Hindlimb muscle (tissue), 1 donor: ENCODE measurements at places on chromosomes 7 and 10.
A peak's percentile ranks its signal among the peaks of the same experiment; 100 is the strongest.

DNA sequence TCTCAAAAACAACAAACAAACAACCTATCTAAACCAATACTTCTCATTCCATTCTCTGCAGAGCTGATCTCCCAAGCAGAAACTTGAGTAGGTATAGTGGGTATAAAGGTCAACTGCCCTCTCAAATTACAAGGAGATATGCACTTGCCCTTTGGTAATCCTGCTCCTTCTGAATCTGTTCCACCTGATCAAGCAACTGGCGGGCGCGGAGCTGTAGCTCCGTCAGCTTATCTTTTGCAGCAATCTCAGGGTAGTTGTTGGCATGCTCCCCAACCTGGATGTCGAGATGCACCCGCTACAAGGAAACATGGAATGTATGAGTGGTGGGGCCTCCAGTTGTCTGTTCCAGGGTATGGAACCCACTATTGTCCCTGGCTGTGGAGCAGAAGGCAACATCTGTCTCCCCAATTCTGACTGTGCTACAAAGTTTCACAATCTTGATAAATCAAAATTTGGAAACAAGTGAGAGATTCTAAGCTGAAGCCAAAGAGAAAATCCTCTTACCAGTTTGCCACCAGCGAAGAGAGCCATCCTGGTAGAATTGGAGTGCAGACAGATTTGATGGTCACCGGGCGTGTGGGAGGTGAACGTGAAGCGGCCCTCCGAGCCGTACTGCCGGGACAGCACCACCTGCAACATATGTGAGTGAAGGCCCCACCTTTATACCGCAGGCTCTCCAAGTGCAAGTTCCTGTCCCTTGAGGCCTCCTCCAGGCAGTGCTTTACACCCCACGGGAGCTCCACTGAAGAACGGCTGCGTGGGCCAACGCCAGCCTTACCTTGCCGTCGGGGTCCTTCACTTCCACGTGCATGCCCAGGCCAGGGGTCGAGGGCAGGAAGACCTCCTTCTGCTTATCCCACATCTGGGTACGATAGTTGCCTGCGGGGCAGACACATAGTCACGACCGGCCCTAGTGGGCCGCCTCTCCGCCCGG lies 819 bp downstream of the TMED4 start:
- peak; percentile 16 for DNase-seq

DNA sequence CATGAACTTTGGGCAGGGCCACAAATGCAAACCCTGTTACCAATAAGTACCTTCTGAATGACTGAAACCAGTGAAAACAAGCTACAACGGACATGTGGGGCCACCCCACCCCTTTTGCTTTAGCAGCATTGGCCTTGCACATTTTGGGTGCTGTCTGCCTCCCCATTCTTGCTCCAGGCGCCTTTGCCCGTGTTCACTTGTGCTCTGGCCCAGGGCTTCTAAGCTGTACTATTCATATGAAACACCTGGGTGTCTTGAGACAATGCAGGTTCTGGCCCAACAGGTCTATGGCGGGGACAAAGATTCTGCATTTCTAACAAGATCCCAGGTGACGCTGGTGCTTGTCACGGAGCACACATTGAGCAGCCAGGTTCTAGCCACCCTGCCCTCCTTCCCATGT lies 96.5 kb upstream of the SDK1 start:
- DNase-seq: no peak

GRCh38 chr10:62734781-62735463 lies 69.6 kb upstream of the ADO start:
- DNase-seq: no peak

- DNase-seq: no peak
Observed at GRCh38 chr10:123327450-123327849, 173.2 kb downstream of the BUB3 start.

- DNase-seq: no peak
Observed at GRCh38 chr7:99331002-99331401, 5.3 kb downstream of the ARPC1A start.

GRCh38 chr7:108440613-108441012 lies 15.6 kb downstream of the NRCAM start:
- DNase-seq: no peak

DNA sequence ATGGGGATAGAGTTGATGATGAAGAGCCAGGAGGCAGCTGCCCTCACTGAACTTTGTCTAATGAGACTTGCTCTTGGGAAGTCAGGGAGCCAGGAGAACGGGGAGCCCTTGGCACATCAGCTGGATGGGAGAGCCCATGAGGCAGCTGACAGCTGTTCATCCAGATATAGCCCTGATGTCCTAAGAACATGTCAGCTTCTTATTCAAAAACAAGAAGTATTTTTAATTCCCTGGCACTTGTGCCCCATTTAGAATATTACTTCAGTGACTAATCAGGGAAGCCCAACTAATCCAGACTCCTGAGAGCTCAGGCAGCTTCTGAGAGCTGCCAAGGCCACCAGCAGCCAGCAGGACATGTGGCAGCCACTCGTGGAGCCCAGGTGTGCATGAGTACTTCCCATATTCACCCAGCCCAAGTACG lies 363.4 kb downstream of the GRID1 start:
- DNase-seq: no peak

- DNase-seq: no peak
Observed at GRCh38 chr7:40419806-40420205, 285.0 kb downstream of the SUGCT start.

GRCh38 chr10:113880236-113880635 lies 25.8 kb downstream of the NHLRC2 start:
- no peak for DNase-seq

- peak; percentile 55 for DNase-seq
Observed at GRCh38 chr10:129942936-129943715, 20.9 kb downstream of the EBF3 start.

DNA sequence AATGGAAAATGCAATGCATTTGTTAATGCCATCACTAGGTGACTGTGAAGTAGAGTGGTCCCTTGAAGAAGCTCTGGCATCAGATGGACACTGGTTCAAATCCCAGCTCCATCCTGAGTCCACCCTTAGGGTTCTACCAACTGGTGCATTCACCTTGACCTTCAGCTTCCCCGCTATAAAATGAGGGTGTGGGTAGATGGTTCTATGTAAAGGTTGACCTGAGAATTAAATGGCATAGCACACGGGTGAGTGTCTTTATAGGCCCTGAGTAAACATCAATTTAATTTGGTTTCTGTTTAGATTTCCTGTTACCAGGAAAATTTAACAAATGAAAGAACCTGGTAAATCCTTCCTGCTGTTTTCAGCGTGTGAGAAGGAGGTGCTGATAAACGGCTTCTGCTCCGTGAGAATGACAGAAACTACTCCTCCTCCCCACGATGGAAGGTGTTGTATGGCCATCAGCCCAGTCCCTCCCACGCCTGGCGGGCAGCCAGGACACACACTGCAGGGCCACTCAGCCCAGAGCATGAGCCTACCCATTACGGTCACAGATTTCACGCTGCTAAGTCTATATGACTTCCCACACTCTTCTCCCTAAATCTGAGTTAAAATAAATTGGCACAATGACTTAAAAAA lies 210.1 kb downstream of the TNS3 start:
- DNase-seq: peak; percentile 22

DNA sequence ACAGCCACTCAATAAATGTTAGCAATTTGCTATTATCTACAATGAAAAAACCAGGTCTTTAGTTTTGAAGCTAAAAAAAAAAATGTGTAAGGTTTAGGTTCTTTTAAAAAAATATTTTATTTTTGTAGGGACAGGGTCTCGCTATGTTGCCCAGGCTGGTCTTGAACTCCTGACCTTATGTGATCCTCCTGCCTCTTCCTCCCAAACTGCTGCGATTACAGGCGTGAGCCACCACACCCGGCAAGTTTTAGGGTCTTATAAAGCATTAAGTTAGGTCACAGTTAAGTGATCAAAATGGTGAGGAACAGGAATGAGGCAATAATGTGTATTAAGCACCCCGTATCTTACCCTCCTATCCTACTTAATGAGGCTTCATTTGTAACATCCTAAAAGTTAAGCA lies 774 bp downstream of the SEM1 start:
- DNase-seq: no peak

- no peak for DNase-seq
Observed at GRCh38 chr7:99456288-99456687, 9.7 kb downstream of the ATP5MF start.

GRCh38 chr10:37721100-37721499 lies 136.3 kb downstream of the ZNF248 start:
- DNase-seq: no peak

DNA sequence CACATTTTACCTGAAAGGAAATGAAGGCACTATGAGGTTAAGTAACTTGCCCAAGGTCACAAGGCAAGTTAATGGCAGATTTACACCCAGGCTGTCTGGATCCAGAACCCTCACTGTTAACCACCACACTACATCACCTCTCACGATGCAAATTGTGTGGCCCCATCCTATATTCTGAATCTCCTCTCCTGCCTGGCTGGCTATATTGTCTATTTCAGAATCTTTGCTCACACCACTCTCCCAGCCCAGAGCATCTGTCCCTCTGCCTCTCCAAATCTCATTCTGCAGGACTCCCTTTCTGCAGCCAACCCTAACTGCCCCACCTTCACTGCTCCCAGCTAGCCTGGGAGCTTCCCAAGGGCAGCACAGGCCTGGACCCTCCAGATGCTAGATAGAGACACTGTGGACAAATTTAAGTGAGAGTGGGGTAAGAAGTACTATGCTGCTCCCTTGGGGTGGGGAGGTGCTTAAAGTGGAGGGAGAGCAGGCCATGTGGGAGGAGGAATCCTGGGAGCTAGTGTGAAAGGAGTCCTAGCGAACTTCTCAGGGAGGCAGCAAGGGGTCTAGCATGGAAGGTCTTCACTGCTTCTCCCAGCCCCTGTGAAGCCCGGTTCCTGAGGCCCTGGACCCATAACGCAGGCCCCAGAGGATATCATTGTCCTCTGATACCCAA lies 786 bp downstream of the CUEDC2 start:
- DNase-seq: no peak

- DNase-seq: no peak
Observed at GRCh38 chr10:30068492-30069223, 9.3 kb upstream of the JCAD start.
